ENCODE measurements at places on chromosomes 4 and X. TPM values are rescaled to one million over a fixed set of nuclear protein-coding genes. Genes with fewer than 3 reads are reported as not detected.

DNA sequence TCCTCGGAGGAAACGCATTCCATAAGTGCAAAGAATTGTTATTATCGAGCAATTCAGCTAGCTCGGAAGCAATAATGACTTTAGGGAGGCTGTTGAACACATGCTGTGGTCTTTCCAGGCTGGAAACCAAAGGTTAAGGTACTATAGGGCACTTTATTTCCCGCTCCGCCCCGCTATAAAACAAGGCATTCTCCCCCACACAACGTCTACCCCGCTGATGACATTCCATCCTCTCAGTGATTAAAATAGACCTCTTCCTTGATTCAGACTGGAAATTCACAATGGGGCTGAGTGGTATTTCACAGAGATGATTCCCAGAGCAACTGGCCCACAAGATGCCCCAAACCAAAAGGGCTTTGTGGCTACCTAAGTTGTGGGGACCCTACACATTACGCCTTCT lies 196.4 kb downstream of the STIM2 start:
- peak; percentile 29 for DNase-seq
- no peak overlapping the region for H3K27ac ChIP-seq
- no peaks in the 10 kb centered on the region for H3K36me3 ChIP-seq
- H3K4me3 ChIP-seq, result no peak overlapping the region
- H3K27me3 ChIP-seq, result peaks cover 3% of the 10 kb centered on the region
- peaks cover 7% of the 10 kb centered on the region for H3K4me1 ChIP-seq

DNA sequence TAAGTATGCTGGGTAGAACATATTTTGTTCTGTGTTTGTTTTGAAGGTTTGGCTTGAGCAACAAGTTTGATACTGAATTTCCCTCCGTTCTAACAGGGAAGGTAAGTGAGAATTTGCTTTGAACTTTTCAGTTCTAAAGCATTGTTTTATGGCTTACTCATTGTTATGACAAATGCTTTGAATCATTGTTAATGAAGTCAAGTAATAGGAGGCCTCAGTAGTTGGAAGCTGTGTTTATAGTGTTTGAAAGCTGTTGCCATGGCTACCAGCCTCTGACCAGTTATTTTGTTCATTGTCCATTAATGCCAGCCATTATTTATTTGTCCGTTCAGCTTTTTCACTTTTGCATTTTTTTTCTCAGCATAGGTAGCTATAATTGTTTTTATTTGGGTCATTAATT lies 14.4 kb downstream of the CHIC1 start:
- H3K36me3 ChIP-seq, result no peaks in the 10 kb centered on the region
- no peaks in the 10 kb centered on the region for H3K27me3 ChIP-seq
- H3K27ac ChIP-seq, result no peak overlapping the region
- DNase-seq, result no peak

- no peaks in the 10 kb centered on the region for H3K36me3 ChIP-seq
- no peaks in the 10 kb centered on the region for H3K4me1 ChIP-seq
- H3K27me3 ChIP-seq, result no peaks in the 10 kb centered on the region
- no peak for DNase-seq
- H3K4me3 ChIP-seq, result no peak overlapping the region
- no peak overlapping the region for H3K27ac ChIP-seq
These were observed 51.2 kb upstream of the CYSLTR1 start for GRCh38 chrX:78378476-78379115.

DNA sequence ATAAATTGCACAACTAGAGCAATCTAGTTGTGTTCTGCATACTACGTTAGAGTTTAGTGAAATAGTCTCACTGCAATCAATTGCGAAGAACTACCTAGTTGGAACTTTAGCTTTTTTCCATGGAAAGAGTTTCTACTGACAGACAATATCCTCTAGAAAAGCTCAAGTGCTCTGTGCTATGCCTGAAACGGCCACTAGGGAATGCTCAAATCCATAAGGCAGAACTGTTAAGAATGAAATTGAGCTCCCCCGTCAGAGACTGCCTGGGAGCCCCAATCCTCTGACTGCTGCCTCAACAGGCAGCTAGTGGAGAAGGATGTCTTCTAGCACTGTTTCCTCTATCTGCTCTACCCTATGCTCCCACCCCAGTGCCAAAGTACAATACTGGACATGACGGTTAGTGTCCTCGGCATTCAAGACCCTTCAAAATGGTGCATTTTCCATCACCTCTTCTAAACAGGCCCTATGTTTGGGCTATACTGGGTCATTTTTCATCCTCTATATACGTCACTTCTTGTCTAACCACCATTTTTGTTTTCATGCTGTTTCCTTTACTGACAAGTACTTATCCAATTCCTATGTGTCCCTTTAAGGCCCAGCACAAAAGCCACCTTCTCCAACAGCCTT lies 35.3 kb downstream of the FRMD7 start:
- no peaks in the 10 kb centered on the region for H3K27me3 ChIP-seq
- no peaks in the 10 kb centered on the region for H3K4me1 ChIP-seq
- no peaks in the 10 kb centered on the region for H3K36me3 ChIP-seq

GRCh38 chrX:153561337-153561736 lies 37.6 kb downstream of the CCNQ start:
- no peaks in the 10 kb centered on the region for H3K27me3 ChIP-seq
- H3K27ac ChIP-seq, result no peak overlapping the region
- H3K4me1 ChIP-seq, result no peaks in the 10 kb centered on the region
- no peak overlapping the region for H3K4me3 ChIP-seq
- no peaks in the 10 kb centered on the region for H3K36me3 ChIP-seq
- no peak for DNase-seq

- no peaks in the 10 kb centered on the region for H3K27me3 ChIP-seq
- H3K27ac ChIP-seq, result no peak overlapping the region
These were observed 30.2 kb downstream of the PPP2R3B start for GRCh38 chrX:356385-357034.

GRCh38 chr4:99447079-99447478 lies 11.9 kb upstream of the ADH7 start:
- no peak for DNase-seq
- H3K36me3 ChIP-seq, result no peaks in the 10 kb centered on the region
- H3K27me3 ChIP-seq, result no peaks in the 10 kb centered on the region
- H3K4me1 ChIP-seq, result no peaks in the 10 kb centered on the region
- no peak overlapping the region for H3K27ac ChIP-seq

DNA sequence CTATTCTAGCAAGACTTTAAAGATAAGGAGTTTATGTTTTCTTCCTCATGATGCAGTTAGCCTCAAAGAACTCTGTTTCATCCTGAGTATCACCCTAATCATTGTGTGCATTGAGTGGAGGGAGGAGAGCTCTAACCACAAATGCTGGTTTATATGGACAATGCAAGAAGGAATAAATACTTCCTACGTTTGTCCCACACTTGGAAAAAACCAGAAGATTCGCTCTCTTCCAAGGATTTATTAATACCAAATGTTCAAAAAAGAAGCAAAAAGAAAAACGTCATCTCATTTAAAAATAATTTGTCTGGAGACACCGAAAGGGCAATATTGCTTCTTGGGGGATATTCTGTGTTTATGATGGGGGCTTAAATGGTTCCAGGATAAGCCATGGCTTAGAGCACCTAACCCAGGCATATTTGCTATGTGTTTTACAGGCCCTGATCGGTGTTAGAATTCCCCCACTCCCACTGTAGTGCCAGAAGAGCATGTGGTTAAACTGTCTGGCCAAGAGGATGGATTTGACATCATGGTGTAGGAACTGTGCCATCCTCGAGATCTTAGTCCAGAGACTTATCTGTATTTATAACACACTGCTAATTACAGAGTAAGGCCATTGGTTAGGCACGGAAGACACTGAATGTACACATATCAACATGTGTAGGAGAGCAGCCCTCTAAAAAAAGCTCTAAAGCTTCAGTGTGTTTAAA lies 227.2 kb downstream of the ANK2 start:
- no peaks in the 10 kb centered on the region for H3K4me1 ChIP-seq
- H3K36me3 ChIP-seq, result no peaks in the 10 kb centered on the region
- H3K27ac ChIP-seq, result no peak overlapping the region
- DNase-seq, result no peak
- no peaks in the 10 kb centered on the region for H3K27me3 ChIP-seq

DNA sequence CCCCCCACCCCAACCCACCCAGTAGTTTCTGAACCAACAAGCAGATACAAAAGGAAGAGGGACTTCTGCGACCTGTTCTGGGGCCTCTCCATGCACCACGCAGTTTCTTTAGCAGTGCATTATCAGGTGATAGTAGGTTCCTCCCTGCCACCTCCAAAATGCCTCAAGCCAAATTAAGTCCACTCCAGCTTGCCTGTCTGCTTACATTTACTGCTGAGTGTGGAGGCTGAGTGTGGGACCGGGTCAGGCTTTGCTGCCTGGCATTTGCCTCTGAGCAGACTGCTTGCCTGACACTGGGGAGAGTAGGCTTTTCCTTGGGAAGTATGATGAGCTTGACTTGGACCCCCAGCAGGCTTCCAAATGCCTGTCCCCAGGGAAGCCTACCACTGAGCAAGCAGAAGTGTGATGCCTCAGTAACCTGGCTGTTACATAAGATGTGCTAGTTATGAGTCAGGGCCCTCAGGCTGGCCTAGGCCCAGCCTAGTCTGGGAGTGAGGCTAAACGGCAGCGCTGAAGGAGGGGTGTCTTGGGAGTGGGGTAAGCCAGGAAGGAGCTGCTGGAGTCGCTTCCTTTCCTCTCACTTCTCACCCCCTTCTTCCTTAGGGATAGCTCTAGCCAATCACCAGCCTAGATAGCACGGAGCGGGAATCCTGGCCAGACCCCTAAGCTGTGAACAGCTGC lies 9.0 kb downstream of the TSC22D3 start:
- H3K4me1 ChIP-seq, result no peaks in the 10 kb centered on the region
- no peaks in the 10 kb centered on the region for H3K36me3 ChIP-seq
- DNase-seq, result peak; percentile 25
- H3K27me3 ChIP-seq, result no peaks in the 10 kb centered on the region

DNA sequence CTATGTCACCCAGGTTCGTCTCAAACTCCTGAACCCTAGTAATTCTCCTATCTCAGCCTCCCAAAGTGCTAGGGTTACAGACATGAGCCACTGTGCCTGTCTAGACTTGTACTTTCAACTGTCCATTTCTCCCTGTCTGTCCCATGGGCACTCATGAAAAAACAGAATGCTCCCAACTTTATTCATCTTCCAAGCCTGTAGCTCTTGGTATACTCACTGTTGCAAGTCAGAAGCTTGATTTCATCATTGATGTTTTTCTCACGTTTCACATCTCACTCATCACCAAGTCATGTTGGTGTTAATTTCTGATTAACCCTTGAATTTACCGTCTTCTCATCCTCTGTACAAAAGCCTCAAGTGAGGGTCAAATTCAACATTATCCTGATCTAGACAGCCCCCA lies 7.3 kb upstream of the SRP72 start:
- H3K27me3 ChIP-seq, result no peaks in the 10 kb centered on the region
- no peaks in the 10 kb centered on the region for H3K36me3 ChIP-seq
- no peak overlapping the region for H3K27ac ChIP-seq
- H3K4me3 ChIP-seq, result no peak overlapping the region
- H3K4me1 ChIP-seq, result no peaks in the 10 kb centered on the region
- no peak for DNase-seq

GRCh38 chrX:103356130-103356798 lies at the start of gene TCEAL9:
TSS of gene TCEAL9 (plus strand) at chrX:103356506. CDS start at chrX:103357685, 1,179 bp downstream.
- peak within 1 kb of the TSS; percentile 92 for H3K27ac ChIP-seq
- no peaks in the 10 kb centered on the region for H3K27me3 ChIP-seq
- peak within 1 kb of the TSS; percentile 74 for H3K4me3 ChIP-seq
- no peaks in the 10 kb centered on the region for H3K36me3 ChIP-seq

GRCh38 chrX:44003975-44004374 lies 30.8 kb upstream of the NDP start:
- H3K27ac ChIP-seq, result no peak overlapping the region
- no peak overlapping the region for H3K4me3 ChIP-seq
- H3K36me3 ChIP-seq, result no peaks in the 10 kb centered on the region

DNA sequence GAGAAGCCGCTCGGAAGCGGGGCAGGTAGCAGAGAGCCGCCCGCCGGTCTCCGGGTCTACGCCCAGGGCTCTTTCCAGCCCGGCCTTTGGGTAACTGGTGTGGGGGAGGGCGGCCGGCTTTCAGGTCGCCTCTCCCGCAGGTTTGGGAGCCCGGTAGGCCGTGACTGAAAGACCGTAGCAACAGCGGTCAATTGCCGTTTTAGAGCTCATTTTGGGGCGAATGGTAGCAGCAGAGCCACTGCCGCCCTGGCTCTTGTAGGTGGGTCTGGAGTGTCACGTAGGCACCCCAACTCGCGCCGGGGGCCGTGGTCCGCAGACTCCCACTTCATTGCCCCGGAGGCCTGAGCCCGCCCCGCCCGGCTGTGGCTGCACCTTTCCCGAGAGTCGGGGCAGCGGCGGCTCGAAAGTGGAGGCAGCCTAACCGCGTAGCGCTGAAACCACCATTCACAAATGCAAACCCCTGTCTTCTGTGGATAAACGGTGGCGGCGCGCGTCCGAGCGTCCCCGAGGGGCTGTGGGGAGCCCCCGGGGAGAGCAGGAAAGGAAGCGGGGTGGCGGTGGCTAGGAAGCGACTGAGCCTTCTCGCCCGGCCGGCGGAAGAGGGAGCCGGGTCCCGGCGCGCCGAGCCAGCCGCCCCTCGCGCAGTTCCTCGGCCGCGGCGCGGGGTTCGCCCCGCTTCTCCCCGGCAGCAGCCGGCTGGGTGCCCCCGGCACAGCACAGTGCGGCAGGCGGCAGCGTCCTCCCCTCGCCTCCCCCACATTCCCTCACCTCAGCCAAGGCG lies 2185.1 kb upstream of the TENM3 start:
- H3K27me3 ChIP-seq, result peaks cover 64% of the 10 kb centered on the region
- no peaks in the 10 kb centered on the region for H3K36me3 ChIP-seq
- peak overlapping the region; percentile 14 for H3K4me3 ChIP-seq

DNA sequence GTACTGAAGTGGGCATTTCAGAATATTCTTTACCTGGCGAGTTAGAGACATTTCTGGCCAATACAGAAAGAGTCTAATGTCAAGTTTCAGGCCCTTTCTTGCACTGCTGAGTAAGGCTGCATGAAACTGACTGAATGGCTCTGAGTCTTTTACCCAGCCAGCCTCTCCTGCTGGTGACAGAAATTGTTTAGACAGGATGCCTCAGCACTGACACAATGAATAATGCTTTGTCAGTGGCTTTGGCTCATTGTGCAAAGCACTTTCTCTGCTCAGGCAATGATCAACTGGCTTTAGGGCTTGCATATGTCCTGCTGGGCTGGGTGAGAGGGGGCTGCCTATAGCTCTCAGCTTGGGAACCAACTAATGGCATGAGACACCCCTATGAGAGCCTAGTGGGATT lies 45.5 kb downstream of the CLNK start:
- no peak for DNase-seq
- H3K4me3 ChIP-seq, result no peak overlapping the region

- H3K4me1 ChIP-seq, result no peaks in the 10 kb centered on the region
- no peaks in the 10 kb centered on the region for H3K27me3 ChIP-seq
- no peak overlapping the region for H3K4me3 ChIP-seq
- no peaks in the 10 kb centered on the region for H3K36me3 ChIP-seq
- no peak overlapping the region for H3K27ac ChIP-seq
- DNase-seq, result no peak
These were observed 115.8 kb downstream of the HS6ST2 start for GRCh38 chrX:132842460-132843238.

- DNase-seq, result no peak
- H3K27ac ChIP-seq, result no peak overlapping the region
- no peaks in the 10 kb centered on the region for H3K36me3 ChIP-seq
- H3K27me3 ChIP-seq, result no peaks in the 10 kb centered on the region
- no peak overlapping the region for H3K4me3 ChIP-seq
- H3K4me1 ChIP-seq, result no peaks in the 10 kb centered on the region
These were observed 16.4 kb upstream of the ZNF280C start for GRCh38 chrX:130285069-130285620.

GRCh38 chr4:174037631-174038030 lies 245.8 kb downstream of the FBXO8 start:
- no peak for DNase-seq
- no peaks in the 10 kb centered on the region for H3K4me1 ChIP-seq
- H3K27me3 ChIP-seq, result no peaks in the 10 kb centered on the region
- H3K27ac ChIP-seq, result no peak overlapping the region

MSN gene
- 60.2 TPM for total RNA-seq

F8A1 gene
- 1.8 TPM for total RNA-seq

C4orf50 gene
- total RNA-seq, result 0.14 TPM

TCEAL6 gene
- not detected for total RNA-seq

AFP gene
- total RNA-seq, result not detected

PGRMC1 gene
- 99.1 TPM for total RNA-seq

HHIP gene
- total RNA-seq, result 4.9 TPM

MND1 gene
- 0.80 TPM for total RNA-seq

CPLX1 gene
- total RNA-seq, result 0.32 TPM
